ENCODE measurements at places on chromosomes 5 and 9.

- DNase-seq, result no peak
Observed at GRCh38 chr9:76701441-76702039, 62.7 kb upstream of the PCA3 start.

DNA sequence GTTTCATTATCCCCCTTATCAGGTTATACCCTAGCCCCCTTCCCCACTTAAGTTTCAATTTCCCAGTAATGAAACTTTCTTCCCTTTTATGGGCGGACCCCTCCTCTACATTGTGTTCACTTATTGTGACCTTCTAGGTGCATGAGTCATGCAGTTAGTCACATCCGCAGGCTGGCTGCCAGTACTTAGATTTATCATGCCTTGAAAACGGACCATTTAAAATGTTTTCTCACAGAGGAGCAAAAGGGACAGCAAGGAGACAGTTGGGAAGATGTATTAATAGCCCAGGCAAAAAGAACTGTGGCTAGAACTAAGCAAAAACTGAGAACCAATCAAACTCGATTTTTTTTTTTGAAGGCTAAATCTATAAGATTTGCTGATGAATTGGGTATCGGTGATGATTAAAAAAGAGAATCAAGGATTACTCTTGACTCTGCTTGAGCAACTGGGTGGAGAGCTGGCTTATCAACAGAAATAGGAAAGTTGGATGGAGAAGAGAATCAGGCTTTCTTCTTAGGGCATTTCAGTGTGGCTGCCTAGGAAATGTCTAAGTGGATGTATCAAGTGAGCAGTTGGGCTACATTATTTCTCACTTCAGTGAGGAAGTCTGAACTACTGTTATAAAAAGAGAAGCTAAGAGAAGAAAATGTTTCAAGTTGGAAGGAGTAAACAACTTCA is 615.0 kb downstream of the HINT1 start:
- DNase-seq, result no peak

DNA sequence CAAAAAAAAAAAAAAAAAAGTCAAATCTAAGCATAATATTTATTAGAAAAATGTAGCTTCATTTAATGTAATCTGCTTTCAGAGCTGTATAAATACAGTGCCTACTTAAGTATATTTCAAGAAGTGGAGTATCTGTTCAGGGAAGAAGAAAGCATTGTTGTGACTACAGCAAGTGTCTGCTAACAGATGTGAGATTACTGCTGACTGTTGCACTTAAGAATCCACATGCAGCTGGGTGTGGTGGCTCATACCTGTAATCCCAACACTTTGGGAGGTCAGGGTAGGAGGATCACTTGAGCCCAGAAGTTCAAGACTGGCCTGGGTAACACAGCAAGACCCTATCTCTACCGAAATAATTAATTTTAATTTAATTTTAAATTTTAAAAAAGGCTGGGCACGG is 19.0 kb downstream of the KDM3B start:
- DNase-seq, result no peak

GRCh38 chr5:151661968-151662732 is 24.6 kb downstream of the SPARC start:
- DNase-seq, result no peak

- DNase-seq, result no peak
Observed at GRCh38 chr5:174491265-174491664, 233.1 kb upstream of the MSX2 start.

- DNase-seq, result no peak
Observed at GRCh38 chr5:84028093-84028492, 307.4 kb upstream of the HAPLN1 start.

- no peak for DNase-seq
Observed at GRCh38 chr5:11390291-11390767, 513.9 kb downstream of the CTNND2 start.

DNA sequence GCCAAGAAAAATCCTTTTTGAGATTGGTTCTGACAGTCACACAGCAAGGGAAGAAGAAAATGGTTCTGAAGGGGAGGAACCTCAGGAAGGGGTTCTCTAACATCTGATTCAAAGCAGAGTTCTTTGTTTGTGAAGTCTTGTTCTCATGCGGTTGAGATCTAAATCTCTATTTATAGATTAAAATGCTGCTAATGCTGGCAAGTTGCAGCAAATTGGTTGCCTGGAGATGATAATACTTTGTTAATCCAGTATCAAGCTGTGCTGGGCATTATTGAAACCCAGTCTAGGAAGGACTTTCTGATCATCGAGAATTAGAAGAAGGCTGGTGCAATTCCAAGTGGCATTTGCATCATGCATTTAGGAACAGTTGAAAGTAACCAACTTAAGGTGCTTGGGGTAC is 34.0 kb upstream of the SLC28A3 start:
- no peak for DNase-seq

- DNase-seq, result no peak
Observed at GRCh38 chr5:97049175-97049574, 93.2 kb downstream of the LIX1 start.

DNA sequence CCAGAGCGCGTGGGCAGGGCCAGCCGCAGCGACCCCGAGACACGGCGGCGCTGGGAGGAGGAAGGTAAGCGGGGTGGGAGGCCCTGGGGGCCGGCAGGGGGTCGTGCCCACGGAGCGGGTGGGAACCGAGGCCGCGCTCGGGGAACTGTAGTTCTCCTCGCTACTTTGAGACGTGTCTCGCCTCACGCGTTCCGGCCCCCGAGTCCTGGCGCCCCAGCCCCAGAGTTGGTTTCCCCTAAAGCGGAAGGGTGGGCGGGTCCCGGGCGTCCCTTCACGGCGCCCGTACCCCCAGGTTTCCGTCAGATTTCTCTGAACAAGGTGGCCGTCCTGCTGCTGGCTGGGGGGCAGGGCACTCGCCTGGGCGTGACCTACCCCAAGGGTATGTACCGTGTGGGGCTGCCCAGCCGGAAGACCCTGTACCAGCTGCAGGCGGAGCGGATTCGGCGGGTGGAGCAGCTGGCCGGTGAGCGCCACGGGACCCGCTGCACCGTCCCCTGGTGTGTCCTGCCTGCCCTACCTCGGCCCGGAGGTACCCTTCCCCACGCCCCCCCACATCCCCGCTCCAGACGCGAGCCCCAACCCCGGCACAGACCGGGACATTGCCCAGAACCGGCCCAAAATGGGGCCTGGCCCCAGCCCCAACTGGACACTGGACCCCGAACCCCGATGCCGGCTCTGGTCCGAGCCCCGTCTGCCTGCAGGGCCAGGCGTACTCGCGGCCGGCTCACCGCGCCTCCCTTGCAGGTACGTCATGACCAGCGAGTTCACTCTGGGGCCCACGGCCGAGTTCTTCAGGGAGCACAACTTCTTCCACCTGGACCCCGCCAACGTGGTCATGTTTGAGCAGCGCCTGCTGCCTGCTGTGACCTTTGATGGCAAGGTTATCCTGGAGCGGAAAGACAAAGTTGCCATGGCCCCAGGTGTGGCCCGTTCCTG is 709 bp downstream of the UAP1L1 start:
- DNase-seq, result no peak

GRCh38 chr5:105684799-105685198 is 1985.9 kb downstream of the EFNA5 start:
- no peak for DNase-seq

DNA sequence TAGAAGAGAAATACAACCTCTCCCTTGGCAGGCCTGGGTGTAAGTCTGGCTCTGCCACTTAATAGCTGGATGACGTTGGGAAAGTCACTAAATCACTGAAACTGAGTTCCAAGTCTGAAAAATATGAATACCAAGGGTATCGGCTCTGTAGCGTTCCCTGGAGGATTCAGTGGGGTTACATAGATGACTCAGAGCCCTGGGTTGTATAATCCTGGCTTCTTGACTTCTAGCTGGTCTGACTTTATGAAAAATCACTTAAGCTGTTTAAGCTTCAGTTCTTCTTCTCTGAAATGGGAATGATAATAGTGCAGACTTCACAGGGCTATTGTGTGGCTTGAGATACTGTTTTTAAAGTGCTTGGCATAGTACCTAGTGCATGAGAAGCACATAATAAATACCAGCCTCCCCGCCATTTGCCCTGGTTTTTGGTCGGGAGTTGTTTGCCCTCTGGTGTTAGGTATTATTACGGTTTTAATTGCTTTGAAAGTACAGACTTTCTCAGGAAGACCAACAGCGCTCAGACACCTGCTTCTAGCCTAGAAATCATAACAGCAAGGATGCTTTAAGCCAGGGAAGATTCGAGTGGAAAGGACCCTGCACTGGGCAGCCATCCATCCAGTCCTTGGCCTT is 43.0 kb downstream of the CYFIP2 start:
- no peak for DNase-seq

- no peak for DNase-seq
Observed at GRCh38 chr5:17249029-17249634, 31.7 kb downstream of the BASP1 start.

DNA sequence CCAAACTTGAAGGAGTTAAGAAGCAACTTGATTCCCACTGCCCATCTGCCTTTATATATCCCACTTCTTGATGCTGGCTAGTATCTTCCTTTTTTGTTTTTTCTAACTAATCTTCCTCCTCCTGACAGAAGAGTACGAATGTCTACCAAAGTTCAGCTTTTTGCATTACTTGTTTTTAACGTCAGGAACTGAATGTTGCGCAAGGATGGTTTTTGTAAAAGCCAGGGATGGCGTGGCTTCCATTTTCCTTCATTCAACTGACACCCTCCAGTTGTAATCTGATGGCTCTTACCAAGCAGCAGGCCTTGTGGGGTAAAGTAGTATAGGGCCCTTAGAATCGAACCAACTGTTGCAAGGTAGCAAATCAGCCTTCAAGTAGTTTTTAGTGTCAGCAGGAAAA is 70.8 kb upstream of the GPR151 start:
- no peak for DNase-seq

DNA sequence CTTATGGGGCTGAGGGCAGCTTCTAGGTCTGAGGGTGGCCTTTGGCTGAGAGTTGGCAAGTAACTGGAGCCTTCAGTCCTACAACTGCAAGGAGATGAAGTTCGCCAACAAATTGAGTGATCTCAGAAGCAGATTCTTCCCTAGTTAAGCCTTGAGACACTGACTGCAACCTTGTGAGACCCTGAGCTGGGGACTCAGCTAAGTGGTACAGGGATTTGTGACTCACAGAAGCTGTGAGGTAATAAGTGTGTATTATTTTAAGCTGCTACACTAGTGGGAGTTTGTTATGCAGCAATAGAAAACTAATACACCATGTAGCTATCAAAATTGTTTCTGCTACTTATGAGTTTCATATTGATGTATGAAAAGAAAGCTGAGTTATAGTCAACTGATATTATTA is 279.2 kb downstream of the PIK3R1 start:
- DNase-seq, result no peak

- DNase-seq, result no peak
Observed at GRCh38 chr5:142032747-142033631, 20.2 kb upstream of the GNPDA1 start.

DNA sequence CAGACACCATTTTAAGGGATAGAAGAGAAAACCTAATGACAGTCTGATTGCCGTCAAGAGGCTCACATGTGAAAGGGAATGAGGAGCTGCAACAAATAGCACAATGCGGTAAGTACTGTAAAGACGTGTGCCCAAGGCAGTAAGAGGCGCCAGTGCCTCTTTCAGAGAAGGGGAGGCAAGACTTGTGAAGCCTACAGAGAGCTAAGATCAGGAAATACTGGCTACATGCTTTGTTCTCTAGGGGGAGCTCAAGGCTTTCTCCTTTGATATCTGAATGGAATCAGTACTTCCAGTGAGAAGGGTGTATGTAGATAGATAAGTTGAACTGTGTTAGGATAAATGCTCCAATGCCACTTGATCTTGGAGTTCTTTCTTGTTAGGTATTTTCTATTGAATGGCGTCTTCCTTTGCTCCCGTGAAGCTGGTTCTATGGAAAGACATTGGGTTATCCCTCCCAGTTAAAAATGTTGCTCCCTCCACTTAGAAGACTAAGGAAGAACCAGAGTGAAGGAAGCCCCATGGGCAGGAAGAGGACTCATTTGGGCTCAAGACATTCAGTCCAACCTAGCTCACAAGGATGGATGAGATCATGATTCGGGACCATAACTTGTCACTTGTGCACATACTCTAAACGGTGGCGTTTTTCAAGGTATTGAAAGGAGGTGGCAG is 23.5 kb upstream of the ALDOB start:
- DNase-seq, result peak; percentile 87

DNA sequence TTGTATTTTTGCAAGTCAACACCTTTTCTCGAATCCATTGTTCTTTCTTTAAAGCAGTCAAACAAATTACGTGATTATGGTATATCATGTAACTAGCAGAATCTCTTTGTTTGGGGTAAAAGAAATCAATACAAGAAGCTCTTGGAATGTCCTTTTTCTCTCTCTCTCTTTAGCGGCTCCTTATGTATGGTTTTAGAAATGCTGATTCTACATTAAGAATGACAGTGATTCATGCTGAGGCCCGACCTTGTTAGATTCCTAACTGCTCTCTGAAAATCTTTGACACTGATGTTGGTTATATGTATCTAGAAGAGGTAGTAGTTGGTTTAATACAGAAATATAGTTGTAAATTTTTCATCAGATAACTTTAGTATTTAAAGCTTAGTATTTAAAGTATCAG is 76.4 kb downstream of the SNX24 start:
- no peak for DNase-seq

GRCh38 chr5:186091-187041 is 4.9 kb upstream of the LRRC14B start:
- no peak for DNase-seq

- DNase-seq, result no peak
Observed at GRCh38 chr9:4339836-4340560, 40.1 kb upstream of the GLIS3 start.

- DNase-seq, result peak; percentile 51
Observed at GRCh38 chr5:1437226-1437829, 7.9 kb downstream of the SLC6A3 start.

GRCh38 chr5:124289130-124289529 is 457.3 kb downstream of the ZNF608 start:
- peak; percentile 71 for DNase-seq

GRCh38 chr5:146395193-146395592 is 51.9 kb upstream of the TCERG1 start:
- no peak for DNase-seq

DNA sequence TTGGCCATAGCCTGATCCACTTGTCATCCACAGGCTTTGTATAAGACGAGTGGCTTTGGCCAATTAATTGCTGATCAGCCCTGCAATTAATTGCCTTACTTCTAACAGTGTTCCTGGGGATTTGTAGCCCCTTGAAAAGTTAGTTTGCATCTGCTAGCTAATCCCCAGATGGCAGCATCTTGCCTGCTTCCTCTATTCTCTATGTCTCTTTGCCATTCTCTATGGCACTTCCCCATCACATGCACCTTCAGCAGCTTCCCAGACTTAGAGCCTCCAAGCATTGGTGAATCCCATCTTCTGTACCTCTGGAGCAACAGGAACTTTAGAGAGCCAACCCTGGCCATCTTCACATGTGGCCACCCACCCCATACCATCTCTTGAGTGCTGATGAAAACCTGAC is 197.0 kb upstream of the DMAC1 start:
- DNase-seq, result no peak

DNA sequence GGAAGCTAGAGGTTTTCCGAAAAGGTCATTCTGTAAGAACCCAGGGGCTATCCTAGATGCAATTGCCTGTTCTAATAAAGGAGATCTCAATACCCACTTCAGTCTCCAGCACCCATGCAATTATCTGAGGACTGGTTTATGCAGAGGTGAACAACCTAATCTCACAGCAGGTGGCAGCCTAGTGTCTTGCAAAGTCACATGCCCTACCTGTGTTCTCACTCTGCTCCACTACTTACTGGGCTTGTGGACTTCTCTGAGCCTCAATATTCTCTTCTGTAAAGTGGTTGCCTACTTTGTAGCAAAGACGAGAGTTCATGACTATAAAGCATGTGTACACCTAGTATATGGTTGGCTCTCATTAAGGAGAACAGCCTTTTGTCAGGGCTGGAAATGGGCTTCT is 21.0 kb upstream of the ALDH1B1 start:
- peak; percentile 34 for DNase-seq

GRCh38 chr9:110952540-110952859 is 85.8 kb downstream of the LPAR1 start:
- DNase-seq, result no peak

Data from NCI-H1694 treated with DMSO at 0.1 percent for 48 hours (cell line).